Cortex of kidney (tissue), 1 donor: ENCODE measurements at places on chromosomes 7 and 10.

DNA sequence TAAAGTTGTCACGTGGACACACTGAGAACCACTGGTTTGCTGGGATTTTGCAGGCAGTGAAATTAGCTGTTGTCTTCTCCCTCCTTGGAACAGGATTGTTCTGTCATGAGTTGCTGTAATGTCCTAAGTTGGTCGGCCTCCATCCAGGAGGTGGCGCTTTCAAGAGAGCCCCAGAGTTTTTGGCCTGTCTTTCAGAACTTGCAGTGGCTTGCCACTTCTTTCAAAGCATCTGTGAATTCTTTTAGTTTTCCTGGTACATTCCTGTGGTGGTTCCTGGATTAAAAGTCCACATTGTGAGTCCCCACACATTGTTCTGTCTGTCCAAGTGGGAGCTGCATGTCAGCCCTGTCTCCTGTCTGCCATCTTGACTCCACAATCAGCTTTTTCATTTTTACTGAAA is 133.8 kb downstream of the PON1 start:
- no peak for DNase-seq

- no peak for DNase-seq
These were observed 51.3 kb upstream of the TCF7L2 start for GRCh38 chr10:112898540-112899390.

- DNase-seq: no peak
These were observed 138.8 kb downstream of the ADARB2 start for GRCh38 chr10:1598393-1599153.

GRCh38 chr7:87152897-87153641 is 816 bp downstream of the DMTF1 start:
- DNase-seq: no peak

DNA sequence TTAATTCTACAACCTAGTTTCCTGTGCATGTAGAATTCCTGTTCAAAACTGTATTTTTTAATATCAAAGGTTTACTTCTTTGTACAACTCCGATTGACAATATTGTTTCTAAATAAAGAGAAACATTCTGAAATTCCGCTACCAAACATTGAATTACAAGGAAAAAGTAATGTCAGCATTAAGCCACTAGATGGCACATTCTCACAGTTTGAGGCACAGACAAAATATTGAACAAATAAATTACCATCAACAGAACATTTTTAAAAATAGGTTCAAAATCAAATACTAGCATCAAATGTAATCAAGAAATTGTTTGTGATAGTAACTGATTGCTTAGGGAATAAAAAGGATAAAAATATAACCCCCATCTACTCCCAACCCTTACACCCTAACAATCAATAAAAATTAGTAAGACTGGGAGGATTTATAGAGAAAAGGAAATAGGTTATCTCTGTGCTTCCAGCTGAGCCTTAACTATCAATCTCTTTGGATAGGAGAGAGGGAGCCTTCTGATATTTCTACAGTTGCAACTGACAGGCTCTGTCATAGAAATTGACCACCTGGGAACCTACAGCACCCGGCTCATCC is 86.6 kb upstream of the C7orf33 start:
- DNase-seq: no peak

DNA sequence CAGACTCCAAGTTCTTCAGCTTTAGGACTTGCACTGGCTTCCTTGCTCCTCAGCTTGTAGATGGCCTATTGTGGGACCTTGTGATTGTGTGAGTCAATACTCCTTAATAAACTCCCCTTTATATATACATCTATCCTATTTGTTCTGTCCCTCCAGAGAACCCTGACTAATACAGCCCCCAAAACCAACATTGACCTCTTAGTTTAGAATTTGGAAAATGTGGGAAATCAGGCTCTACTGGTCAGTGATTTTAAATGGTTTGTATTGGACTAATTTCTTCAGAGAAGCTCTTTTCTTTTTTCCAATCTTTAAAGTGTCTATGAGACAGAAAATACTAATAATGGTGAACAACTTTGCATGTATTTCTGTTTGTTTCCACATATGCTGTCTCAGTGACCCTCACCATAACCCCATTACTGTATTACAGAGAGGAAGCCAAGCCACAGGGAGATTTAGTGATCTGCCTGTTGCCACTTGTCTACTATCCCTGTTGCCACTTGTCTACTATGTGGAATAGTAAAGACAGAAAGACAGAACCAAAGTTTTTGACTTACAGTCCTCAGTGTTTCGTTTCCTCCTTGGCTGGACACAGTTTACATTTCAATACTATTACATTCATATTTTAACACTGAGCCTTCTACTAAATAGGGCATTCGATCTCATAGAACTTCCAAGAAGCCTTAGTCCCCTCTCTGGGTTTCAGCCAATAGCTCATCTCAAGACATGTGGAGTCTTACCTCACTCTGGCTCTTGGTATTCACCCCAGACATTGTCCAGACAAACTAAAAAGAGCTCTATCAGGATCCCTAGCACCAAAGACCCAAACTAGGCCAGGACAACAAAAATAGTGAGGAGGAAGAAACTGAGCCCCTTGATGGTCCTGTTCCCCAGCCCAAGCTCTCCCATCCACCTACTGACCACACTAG is 121.0 kb downstream of the AKR1D1 start:
- DNase-seq: no peak

GRCh38 chr10:78305311-78305710 is 271.6 kb downstream of the RPS24 start:
- DNase-seq: no peak

- no peak for DNase-seq
These were observed 421 bp downstream of the SMURF1 start for GRCh38 chr7:99143521-99143852.

DNA sequence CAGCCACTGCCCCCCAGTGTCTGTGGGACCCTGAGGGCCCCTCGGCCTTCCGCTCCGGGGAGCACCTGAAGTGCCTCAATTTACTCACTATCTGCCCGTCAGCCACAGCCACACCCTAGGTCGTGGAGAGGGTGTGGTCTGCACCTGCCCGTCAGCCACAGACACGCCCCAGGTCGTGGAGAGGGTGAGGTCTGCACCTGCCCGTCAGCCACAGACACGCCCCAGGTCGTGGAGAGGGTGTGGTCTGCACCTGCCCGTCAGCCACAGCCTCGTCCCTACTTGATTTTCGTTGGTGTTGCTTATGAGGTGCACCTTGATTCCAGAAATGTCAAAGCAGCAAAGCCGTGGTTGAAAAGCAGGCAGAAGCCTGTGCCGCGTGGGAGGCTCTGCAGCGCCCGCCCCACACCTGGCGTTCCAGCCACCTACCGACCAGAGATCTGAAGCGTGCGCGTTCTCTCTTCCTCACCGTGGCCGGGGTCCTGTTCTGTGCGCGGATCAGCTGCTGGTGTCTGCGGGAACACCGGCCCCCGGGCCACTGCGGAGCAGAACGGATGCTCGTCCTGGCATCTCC is 101.6 kb downstream of the DYNC2I1 start:
- DNase-seq: no peak

DNA sequence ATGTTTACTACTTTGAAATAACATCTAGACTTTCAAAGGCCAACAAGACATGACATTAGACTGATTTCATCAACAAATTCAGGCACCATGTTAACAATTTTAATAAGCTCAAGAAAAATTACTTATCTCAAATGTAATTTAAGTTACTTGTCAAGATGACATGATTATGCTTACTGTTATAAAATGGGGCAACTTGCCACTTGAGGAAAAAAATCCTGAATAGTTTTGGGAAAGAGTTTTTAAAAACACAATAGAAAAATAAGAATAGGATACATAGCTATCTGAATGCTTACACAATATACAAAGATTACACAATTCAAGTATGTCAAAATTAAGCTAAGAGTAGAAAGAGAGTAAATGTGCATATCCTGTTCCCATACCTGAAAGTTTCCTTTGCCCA is 85.4 kb downstream of the RNF32 start:
- no peak for DNase-seq

DNA sequence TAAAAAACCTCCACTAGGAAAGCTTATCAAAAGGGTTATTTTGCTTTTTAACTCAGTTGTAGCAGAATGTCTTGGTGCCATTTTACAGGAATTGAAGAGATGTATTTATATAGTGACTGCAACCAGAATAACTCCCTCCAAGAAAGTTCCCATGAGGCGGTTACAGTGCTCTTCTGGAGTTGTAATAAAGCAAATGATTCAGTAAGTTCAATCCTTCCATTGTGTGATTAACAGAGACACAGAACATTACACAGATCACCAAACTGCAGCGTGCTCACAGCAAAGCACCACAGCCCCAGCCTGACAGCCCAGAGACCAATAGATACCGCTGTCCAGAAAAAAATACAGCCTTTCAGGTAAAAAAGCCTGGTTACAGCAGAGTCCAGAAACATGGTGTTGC is 21.9 kb upstream of the CABCOCO1 start:
- no peak for DNase-seq

- DNase-seq: no peak
These were observed 64.6 kb downstream of the COL13A1 start for GRCh38 chr10:69866246-69866687.

DNA sequence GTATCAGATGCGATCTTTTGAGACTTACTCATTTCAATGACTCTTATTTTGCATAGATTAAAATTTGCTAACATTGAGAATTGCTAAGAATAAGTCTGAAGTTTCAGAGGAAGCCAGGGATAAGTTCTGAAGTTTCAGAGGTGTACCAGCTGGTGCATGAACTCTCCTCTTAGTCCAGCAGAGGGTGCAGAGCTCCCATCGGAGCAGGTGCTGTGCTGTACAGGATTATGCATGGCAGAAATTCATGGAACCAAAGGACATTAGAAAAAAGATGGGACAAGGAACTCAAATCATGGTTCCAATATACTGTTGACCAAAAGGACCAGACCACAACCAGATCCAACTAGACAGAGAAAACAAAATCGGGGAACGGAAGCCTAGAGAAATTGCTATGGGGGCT is 41.9 kb downstream of the MGAM2 start:
- DNase-seq: no peak

- DNase-seq: no peak
These were observed 26.2 kb downstream of the HIBADH start for GRCh38 chr7:27636326-27637006.

- DNase-seq: no peak
These were observed 99.0 kb downstream of the PLPP4 start for GRCh38 chr10:120555842-120556532.

- DNase-seq: no peak
These were observed 18.1 kb downstream of the TRIL start for GRCh38 chr7:28939844-28940544.

DNA sequence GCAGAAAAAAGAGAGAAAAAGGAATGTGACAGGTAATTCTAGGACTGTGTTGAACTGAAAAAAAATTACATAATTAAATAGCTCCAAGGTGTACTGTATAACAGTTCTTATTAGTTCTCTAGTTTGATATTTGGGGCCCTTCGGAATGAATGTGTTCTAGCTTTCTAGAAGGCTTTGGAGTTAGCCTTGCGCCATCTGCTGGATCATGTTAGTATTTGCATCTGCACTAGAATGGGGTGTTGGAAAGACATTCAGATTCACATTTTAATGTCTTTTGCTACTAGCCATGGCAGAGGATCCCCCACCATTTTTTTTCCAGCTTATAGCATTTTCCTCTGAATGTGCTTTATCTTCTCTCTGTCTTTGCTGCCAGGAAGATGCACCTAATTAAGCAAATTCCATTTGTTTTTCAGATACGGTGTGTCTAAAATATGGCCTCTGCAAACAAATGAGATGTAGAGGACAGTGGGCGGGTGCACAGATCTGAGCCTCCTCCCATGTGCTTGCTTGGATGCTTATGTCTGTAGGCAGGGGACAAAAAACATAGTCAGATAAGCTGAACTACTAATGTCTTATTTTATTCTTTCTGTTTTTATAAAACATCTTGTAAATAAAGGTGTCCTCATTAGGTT is 238.5 kb downstream of the PHF14 start:
- no peak for DNase-seq

GRCh38 chr7:42672339-42672999 is 239.4 kb downstream of the C7orf25 start:
- no peak for DNase-seq

GRCh38 chr7:118110178-118110925 is 73.6 kb upstream of the LSM8 start:
- DNase-seq: no peak

GRCh38 chr10:18140149-18140956 is at the start of gene CACNB2:
Gene CACNB2, plus strand, starts transcription at chr10:18140424.
- DNase-seq: no peak

DNA sequence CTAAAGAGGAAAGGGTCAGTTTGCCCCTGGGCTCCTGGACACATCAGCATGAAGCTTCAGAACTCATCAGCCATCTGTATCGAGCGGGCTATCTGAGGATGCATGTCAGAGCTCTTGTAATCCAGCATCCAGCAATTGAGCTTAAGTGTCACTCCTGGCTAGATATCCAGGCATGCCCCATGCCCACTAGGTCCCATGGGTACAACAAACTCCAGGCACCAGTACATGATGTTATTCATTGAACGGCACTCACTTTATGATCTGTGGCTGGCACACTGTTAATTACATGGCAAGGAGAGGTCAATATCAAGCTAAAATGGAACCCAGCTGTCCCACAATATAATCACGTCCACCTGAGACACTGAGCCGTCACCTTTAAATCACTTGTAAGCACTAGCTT is 274.2 kb downstream of the ELMO1 start:
- no peak for DNase-seq

DNA sequence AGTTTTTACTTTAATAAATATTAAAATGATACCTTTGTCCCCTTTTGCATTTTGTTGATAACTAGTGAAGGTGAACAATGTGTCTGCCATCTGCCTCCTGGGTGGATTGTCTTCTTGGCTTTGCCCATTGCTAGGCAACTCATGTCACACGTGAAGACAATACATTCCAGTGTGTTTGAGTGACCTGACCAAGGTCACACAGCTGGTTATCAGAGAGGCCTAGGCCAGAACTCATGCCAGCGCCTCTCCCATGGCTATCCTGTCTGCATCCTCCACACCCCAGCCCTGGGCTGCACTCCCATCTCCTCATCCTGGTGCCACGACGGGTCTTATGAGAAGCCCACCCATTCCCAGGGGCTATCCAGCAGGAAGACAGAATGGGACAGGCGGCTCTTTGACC is 108.7 kb downstream of the PLCE1 start:
- no peak for DNase-seq

DNA sequence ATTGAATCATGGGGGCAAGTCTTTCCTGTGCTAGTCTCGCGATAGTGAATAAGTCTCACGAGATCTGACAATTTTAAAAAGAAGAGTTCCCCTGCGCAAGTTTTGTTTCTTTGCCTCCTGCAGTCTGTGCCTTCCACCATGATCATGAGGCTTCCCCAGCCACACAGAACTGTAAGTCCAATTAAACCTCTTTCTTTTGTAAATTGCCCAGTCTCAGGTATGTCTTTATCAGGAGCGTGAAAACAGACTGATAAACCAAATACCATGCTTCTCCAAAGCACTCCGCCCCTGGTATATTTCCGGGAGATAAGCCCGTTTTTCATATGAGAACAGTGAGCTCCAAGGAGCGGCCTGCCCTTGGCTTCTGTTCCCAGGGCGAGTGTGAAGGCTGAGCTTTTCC is 118.9 kb downstream of the EVX1 start:
- DNase-seq: no peak
